Osteoblast (primary cell): ENCODE measurements at places on chromosomes 7 and 10.

- H3K27me3 ChIP-seq, result no peaks in the 10 kb centered on the region
- no peak for DNase-seq
- H3K36me3 ChIP-seq, result no peaks in the 10 kb centered on the region
- no peak overlapping the region for H3K4me3 ChIP-seq
Measured at GRCh38 chr10:132566892-132567291, 29.3 kb downstream of the INPP5A start.

- H3K4me3 ChIP-seq, result no peak overlapping the region
- peaks cover 13% of the 10 kb centered on the region for H3K27me3 ChIP-seq
- H3K4me1 ChIP-seq, result no peaks in the 10 kb centered on the region
Measured at GRCh38 chr10:62709200-62709599, 95.3 kb upstream of the ADO start.

GRCh38 chr10:72322280-72323058 is 32.2 kb downstream of the DNAJB12 start:
- peak; percentile 30 for DNase-seq
- H3K27me3 ChIP-seq, result no peaks in the 10 kb centered on the region
- no peaks in the 10 kb centered on the region for H3K36me3 ChIP-seq
- H3K27ac ChIP-seq, result no peak overlapping the region
- no peak overlapping the region for H3K4me3 ChIP-seq
- peaks cover 39% of the 10 kb centered on the region for H3K4me1 ChIP-seq

DNA sequence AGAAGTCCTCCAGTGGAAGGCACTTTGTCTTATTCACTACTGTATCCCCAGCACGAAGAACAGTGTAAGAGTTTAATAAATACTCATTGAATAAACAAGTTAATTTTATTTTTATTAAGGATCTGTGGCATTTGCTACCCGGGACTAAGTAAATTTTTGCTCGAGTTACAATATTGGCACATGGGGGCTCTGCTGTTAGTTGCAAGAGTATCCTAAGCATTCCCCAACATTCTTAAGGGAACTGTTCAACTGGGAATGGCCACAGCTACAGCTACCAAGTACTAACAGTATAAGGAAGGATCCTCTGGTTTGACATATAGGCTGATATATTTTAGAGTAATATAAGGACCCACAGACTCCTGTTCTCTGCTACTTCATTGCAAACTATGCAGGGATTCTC is 8.7 kb upstream of the LRRTM3 start:
- DNase-seq, result peak; percentile 35
- H3K36me3 ChIP-seq, result no peaks in the 10 kb centered on the region
- no peak overlapping the region for H3K27ac ChIP-seq
- H3K4me3 ChIP-seq, result no peak overlapping the region
- H3K4me1 ChIP-seq, result no peaks in the 10 kb centered on the region

- peak; percentile 94 for DNase-seq
- H3K4me3 ChIP-seq, result peak overlapping the region; percentile 65
- peak overlapping the region; percentile 99 for H3K27ac ChIP-seq
- H3K4me1 ChIP-seq, result peaks cover 46% of the 10 kb centered on the region
Measured at GRCh38 chr10:3045471-3046209, 21.7 kb upstream of the PFKP start.

DNA sequence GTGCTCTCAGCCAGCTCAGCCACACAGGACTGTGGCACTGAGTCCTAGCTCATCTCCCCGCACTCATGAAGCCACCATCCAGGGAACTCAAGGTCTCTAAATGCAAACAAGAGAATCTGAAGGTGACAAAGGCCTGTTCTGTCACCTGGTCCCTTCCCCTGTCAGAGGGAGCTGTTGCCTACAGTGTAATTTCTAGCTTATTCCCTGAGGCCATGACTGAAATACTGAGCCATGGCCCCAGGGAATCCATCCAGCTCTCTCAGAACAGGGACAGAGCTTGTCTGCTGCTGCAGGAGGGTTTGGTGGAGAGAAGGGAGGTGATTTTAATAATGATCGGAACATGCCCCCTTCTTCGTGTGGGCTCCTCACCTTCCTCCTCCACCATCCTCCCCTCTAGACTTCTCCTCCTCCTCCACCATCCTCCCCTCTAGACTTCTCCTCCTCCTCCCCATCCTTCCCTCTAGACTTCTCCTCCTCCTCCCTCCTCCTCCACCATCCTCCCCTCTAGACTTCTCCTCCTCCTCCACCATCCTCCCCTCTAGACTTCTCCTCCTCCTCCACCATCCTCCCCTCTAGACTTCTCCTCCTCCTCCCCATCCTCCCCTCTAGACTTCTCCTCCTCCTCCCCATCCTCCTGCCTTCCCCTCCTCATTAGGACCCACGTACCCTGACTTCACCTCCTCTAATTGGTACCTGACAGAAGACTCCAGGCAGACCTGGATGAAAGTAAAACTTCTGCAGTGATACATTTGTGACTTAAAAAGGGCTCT is 338.0 kb upstream of the MKI67 start:
- H3K27me3 ChIP-seq, result no peaks in the 10 kb centered on the region
- H3K4me1 ChIP-seq, result no peaks in the 10 kb centered on the region
- no peak overlapping the region for H3K4me3 ChIP-seq
- no peaks in the 10 kb centered on the region for H3K36me3 ChIP-seq

- H3K27ac ChIP-seq, result no peak overlapping the region
- no peak for DNase-seq
- no peaks in the 10 kb centered on the region for H3K27me3 ChIP-seq
- H3K36me3 ChIP-seq, result no peaks in the 10 kb centered on the region
- H3K4me3 ChIP-seq, result no peak overlapping the region
- H3K4me1 ChIP-seq, result no peaks in the 10 kb centered on the region
Measured at GRCh38 chr7:69749994-69750393, 151.7 kb downstream of the AUTS2 start.

DNA sequence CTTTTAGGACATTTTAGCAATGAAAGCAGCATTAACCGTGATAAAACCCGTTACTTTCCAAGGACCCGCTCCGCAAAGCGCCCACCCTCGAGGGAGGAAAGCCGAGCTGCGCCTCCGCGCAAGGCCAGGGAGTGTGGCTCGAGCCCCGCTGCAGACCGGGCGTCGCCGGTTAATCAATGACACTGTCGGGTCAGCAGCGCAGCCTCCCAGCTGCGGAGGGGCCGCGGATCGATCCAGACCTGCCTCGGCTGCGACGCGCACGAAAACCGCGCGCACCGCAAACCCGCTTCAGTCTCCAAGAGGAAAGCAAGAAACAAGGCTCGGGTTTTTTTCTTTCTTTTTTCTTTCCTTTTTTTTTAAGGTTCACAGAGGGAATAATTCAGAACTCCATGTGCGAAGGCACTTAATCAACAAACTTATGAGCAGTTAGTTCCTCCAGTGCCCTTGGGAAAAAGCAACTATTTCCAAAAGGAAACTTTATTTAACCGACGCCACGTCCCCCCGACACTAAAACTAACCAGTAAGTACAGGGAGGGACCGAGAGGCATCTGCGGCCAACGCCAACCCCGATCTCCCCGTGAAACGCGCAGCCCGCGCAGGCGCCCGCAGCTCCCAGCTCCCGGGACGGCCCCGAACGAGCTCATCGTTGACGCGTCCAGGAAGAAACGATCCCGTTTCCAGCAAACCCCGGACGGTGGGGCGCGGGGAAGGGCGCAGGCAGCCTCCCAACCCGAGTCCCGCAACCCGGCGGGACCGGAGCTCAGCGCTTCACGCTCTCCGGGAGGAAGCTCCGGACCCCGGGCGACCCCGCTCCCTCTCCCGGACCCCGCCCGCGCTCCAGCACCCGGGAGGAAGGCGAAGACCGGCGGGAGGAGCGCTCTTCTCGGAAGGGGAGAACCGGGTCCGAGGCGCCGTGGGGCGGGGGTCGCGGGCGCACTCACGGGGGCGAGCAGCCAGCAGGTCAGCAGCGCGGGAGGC is 598 bp downstream of the VIPR2 start:
- no peak overlapping the region for H3K4me3 ChIP-seq
- no peaks in the 10 kb centered on the region for H3K4me1 ChIP-seq

- no peak overlapping the region for H3K27ac ChIP-seq
- H3K36me3 ChIP-seq, result peaks cover 47% of the 10 kb centered on the region
- H3K27me3 ChIP-seq, result no peaks in the 10 kb centered on the region
- no peak for DNase-seq
Measured at GRCh38 chr10:14916600-14916999, 37.3 kb downstream of the DCLRE1C start.

DNA sequence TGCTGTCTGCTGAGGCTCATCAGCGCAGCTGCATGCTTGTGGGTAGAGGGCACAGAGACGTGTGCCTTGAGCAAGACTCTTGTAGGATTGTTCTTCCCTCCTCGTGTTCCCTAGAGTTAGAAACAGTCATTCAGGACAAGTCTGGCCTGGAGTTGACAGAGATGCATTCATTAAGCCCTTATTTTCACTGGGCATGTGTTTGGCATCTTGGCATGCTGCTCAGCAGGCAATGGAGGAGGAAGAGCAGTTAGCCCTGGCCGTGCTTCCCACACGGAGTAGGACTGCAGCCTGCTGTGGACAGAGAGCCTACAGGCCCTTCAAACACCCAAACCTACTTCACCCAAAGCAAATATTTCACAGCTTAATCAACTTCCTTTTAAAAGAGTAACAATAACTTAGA is 73.0 kb upstream of the GJD4 start:
- no peak for DNase-seq
- H3K4me1 ChIP-seq, result peaks cover 2% of the 10 kb centered on the region
- H3K27ac ChIP-seq, result no peak overlapping the region

DNA sequence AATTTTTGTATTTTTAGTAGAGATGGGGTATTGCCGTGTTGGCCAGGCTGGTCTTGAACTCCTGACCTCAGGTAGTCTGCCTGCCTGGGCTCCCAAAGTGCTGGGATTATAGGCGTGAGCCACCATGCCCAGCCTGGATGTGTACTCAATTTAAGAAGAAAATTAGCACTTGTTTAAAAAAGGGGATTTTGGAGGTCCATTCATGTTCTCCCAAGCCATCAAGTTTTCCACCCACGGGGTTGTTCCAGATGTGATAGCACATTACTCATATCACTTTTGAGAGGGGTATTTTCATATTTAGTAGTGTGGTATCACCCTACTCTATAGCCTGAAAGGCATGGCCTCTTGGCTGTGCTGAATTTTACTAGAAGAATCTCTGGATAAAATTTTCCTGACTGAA is 10.5 kb upstream of the SLC26A3 start:
- no peaks in the 10 kb centered on the region for H3K36me3 ChIP-seq
- no peaks in the 10 kb centered on the region for H3K4me1 ChIP-seq
- H3K27ac ChIP-seq, result no peak overlapping the region
- DNase-seq, result no peak
- H3K27me3 ChIP-seq, result peaks cover 3% of the 10 kb centered on the region
- H3K4me3 ChIP-seq, result no peak overlapping the region

DNA sequence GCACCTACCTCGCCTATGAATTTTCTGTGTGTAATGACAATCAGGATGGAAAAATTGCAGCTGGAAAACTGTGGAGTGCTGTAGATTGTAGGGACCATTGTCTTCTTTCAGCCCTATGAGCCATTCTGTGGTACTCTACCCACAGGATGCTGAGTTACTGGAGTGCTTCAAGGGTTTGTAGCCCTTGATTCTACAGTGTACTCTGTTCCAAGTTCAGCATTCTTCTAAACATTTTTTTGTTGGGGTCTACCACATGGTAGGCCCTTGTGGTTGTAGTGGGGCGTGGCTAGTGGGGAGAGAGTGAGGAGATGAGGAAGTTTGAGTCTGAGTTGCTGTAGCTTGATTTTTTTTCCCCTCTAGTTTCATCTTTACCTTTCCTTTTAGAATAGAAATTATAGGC is 33.5 kb downstream of the REEP3 start:
- H3K27me3 ChIP-seq, result no peaks in the 10 kb centered on the region
- peaks cover 38% of the 10 kb centered on the region for H3K4me1 ChIP-seq
- DNase-seq, result peak; percentile 63
- H3K36me3 ChIP-seq, result no peaks in the 10 kb centered on the region
- H3K27ac ChIP-seq, result peak overlapping the region; percentile 93

GRCh38 chr7:27140126-27140857 is 3.2 kb downstream of the HOXA5 start:
- H3K36me3 ChIP-seq, result peaks cover 45% of the 10 kb centered on the region
- DNase-seq, result peak; percentile 62
- no peak overlapping the region for H3K4me3 ChIP-seq
- H3K4me1 ChIP-seq, result peaks cover 30% of the 10 kb centered on the region

DNA sequence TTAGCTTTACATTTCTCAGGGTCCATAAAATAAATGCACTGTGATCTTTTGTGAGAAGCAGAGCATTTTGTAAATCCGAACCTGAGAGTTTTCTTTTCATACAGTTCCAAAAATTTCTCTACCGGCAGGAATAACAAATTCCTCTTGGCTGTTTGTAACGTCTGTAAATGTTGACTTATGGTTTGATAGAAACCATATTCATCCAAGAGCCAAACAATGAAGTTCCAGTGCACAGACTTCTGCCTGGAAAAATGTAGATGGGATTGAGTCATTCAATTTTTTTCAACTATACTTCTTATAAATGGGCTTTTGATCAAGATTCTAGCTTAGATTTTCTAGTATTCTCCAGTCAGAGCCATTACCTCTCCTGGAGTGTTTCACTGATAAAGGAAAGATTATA is 530.6 kb downstream of the TFEC start:
- H3K36me3 ChIP-seq, result no peaks in the 10 kb centered on the region
- H3K4me1 ChIP-seq, result no peaks in the 10 kb centered on the region
- no peaks in the 10 kb centered on the region for H3K27me3 ChIP-seq
- H3K27ac ChIP-seq, result no peak overlapping the region
- H3K4me3 ChIP-seq, result no peak overlapping the region
- peak; percentile 4 for DNase-seq

DNA sequence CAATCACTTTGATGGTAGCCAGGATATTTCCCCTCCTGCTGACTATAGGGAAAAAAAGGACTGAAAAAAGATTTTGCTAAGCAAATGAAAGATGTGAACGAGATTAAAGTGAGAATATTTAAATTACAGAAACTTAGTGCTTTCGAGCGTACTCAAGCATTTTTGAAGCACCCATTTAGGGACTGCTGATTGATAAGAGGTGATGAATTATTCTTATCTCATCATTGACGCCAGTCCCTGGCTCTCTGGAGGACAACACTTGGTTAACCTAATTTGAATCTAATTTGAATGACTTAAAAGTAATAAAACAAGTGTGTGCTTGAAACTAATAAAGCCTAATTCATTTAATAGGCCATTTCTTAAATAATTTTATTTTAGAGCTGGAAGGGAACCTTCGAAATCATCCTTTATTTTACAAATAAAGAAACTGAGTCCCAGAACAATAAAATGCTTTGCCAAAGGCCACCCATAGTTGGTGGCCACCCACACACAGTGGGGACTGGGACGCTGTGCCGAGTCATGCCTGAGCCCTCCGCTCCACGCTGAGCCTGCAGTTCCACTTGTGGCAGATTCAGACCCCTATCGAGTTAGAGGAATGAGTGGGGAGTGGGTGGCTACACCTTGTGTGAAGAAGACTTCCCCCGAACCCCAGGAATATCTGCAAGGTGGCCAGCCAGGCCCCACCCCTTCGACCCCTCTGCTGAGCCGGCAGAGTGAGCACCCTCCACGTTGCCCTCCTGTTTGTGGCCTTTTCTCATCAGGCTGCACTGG is 61.1 kb upstream of the SAMD8 start:
- no peak for DNase-seq
- H3K36me3 ChIP-seq, result no peaks in the 10 kb centered on the region
- H3K4me3 ChIP-seq, result no peak overlapping the region
- no peaks in the 10 kb centered on the region for H3K27me3 ChIP-seq

GRCh38 chr10:63115732-63116383 is 17.3 kb upstream of the NRBF2 start:
- peak overlapping the region; percentile 84 for H3K27ac ChIP-seq
- H3K36me3 ChIP-seq, result no peaks in the 10 kb centered on the region
- DNase-seq, result peak; percentile 89
- peaks cover 36% of the 10 kb centered on the region for H3K4me1 ChIP-seq
- H3K4me3 ChIP-seq, result no peak overlapping the region
